Cardiac septum (tissue), 1 donor: ENCODE measurements at places on chromosomes 7 and 10. TPM values are rescaled to one million over a fixed set of nuclear protein-coding genes. Genes with fewer than 3 reads are reported as not detected.

- no peak for DNase-seq
These were observed 19.4 kb downstream of the AHCYL2 start for GRCh38 chr7:129244220-129244619.

- DNase-seq, result no peak
These were observed 4.4 kb downstream of the HBP1 start for GRCh38 chr7:107173191-107173590.

DNA sequence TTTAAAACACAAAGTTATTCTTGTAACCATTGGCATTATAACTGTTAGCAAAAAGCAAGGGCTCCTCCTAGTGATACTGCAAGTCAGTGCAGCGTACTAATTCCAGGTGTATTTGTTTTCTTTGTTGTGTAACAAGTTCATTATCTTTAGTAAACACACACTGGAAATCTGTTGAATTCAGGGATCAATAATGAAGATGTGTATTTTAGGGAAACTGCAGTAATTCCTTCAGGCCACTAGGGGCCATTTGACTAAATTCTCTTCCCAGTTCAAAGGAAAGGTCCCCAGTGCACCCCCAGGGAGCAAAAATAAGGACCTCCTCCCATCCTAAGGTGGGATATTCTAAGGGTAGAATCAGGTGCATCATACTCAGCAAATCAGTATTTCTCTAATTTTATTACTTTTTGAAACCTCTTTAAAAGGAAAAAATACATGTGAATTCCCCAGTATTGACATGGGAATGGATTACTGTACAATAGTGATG, 158.6 kb upstream of the LYZL1 start:
- DNase-seq, result no peak

GRCh38 chr10:93826355-93826754, 67.4 kb upstream of the SLC35G1 start:
- DNase-seq, result no peak

DNA sequence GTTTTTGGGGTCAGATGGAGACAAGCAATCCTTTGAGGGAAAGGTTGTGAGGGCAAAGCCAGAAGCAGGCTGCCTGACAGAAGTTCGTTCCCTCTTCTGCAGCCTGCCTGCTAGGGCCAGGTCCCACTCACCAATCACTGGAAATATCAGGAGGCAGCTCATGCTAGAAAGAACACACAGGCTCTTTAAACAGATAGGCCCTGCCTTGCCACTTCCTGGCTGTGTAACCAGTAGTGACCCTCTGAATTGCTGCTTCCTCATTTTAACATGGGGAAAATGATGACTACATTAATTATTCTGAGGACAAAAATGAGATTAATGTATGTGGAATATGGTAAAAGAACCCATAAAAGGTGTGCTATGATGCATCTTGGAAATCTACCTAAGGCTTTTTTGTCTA, 50.5 kb upstream of the MRLN start:
- no peak for DNase-seq

DNA sequence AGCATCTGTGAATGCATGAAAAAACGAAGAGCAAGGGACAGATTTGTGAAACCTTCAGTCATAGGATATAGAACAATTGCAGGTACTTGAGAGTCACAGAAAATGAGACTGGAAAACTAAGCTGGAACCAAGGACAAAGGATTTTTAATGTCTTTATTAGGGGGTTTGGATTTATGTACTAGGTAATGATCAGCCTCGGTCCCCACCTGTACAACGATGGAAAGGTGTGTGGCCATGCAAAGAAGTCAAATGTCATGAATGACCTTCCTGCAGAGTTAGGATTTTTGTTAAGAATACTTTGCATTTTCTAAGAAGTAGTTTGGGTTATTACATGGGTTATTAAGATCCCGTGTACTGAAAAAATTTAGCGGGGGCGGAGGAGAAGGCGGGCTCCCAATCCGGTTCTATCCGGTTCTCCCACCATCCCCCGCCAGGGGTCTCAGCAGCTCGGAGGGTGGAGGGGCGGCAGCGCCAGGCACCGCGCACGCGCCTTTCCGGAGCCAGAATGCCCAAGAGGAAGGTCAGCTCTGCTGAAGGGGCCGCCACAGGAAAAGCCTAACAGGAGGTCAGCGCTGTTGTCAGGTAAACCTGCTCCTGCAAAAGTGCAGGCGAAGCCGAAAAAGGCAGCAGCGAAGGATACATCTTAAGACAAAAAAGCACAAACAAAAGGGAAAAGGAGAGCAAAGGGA, 327.5 kb upstream of the PLXDC2 start:
- DNase-seq, result peak; percentile 74

CFAP70 gene
- total RNA-seq, result 1.4 TPM

STRIP2 gene
- total RNA-seq, result 20.4 TPM

FAM241B gene
- total RNA-seq, result 5.7 TPM
